ENCODE measurements at places on chromosomes 5 and 9.

GRCh38 chr5:154923441-154924430 is 14.3 kb downstream of the GEMIN5 start:
- DNase-seq: no peak

GRCh38 chr5:758698-759053 is 25.9 kb downstream of the ZDHHC11B start:
- peak; percentile 61 for DNase-seq

- DNase-seq: no peak
These were observed 33.6 kb downstream of the ERMP1 start for GRCh38 chr9:5799314-5799713.

DNA sequence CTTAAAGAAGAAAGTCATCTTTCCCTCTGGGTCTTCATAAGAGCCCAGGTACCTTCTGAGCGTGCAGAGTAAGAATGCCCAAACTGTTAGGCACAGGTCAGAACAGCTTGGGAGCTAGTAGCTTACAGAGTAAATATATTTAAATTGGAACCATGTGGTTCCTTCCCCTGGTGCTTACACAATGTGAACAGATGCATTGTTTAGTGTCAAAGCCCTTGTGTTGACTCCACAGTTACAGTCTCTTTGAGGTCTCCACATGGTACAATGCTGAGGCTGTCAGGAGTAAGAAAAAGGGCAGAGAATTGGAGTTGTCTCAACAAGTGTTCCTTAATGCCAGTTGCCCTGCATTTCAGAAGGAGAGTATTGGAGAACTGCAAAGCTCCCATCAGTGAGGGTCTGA is 188.5 kb downstream of the PAPPA start:
- DNase-seq: no peak

DNA sequence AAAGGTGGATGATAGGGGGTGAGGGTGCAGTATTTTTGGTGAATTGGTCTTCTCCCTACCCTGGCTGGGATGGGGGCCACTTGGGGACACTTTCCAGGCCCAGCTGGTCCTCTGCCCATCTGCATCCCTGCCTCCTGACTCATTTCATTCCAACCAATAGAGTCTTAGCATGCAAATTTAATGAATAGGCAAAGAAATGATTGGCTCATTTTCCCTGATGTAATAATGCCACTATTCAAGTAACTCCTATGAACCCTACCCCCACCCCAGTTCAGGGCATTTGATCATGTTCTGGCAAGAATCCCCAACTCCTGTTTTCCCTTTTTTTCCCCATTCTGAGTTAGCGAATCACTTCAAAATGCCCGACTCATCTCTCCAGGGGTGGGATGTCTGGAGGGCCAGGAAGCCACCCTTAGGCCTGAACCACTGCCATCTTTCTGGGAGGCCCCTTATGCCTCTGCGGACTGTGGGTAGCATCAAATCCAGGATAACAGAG is 56.7 kb downstream of the PCDH1 start:
- no peak for DNase-seq

- DNase-seq: no peak
These were observed 565.2 kb downstream of the CDK5RAP2 start for GRCh38 chr9:120014796-120015195.

DNA sequence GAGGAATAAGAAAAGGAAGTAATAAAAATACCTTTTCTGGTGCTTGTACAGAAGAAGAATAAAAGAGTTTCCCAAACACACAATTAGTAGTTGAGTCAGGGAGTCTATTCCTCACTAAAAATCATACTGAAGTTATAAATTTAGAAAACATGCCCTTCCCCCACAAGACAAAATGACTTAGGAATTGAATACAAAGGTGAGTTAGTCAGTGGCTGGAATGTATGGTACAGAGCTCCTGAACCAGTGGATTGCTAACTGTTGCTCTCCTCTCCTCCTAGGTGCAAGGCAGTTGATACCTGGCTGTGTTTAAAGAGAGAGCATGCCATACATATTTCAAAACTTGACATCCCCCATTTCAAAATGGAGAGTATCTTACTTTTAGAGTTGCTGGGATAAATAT is 1.9 kb downstream of the GDA start:
- DNase-seq: no peak

DNA sequence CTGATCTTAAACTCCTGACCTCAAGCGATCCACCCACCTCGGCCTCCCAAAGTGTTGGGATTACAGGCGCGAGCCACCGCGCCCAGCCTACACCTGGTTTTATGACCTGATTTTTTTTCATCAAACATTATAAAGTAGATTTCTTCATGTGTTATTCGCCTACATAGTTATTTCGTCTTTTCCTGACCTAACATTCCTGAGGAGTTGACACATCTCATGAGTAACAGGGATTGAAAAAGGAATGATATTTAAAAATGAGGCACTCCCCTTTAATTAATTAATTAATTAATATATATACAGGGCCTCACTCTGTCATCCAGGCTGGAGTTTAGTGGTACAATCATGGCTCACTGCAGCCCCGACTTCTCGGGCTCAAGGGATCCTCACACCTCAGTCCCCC is 20.2 kb upstream of the MTMR12 start:
- DNase-seq: no peak

GRCh38 chr5:59768152-59769040 is 125.1 kb downstream of the PDE4D start:
- DNase-seq: peak; percentile 81

DNA sequence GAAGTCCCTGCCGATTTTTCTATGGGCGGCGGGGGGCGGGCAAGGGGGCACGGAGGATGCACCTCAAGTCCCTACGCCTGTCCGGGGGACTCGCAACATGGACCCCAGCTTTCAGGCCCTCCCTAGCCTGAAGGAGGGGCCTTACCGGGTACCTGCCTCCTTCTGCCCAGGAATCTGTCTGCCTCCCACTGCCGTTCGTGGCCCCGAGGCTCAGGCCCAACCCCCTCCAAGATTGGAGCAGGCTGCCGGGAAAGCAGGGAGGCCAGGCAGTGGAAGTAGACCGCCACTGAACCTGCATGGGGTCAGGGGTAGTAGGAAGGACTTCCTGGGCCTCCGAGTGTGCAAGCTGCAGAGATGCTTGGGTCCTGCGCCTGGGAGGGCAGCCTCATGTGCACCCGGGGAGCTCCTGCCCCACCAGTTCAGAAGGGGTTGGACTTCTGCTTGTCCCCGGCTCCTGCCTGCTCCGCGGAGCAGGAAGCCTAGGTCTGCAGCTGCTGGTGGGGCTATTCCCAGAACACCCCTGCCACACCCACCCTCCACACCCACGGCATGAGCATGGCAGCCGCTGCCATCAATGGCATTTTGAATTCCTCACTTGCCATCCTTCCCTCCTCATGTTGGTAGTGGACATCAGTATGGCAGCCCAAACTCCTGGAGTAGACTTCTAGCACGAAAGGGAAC is 1312.7 kb upstream of the ACO1 start:
- DNase-seq: peak; percentile 42

DNA sequence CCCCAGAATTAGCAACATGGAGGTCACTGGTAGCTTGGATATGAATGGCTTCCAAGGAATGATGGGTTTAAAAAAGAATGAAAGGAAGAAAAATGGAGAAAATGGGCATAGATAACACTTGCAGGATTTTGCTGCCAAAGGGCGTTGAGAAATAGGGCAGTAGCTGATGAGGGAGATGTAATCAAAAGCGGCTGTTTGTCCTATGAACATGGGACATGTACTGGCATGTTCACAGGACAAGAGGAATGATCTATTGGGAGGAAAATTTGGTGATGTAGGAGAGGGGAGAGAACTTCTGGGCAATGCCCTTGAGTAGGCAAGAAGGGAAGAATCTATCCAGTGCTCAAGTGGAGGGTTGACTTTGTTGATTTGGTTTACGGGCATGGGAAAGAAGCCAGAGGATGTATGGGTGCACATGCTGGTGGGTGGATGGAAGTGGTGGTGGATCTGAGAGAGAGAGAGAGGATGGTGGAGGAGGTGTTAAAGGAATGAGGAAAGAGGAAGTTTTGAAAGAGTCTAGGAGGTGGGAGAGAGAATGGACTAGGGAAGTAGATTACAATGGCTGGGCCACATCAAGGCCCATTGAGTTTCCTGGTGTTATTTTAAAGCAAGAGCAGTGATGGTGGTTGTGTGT is 115.1 kb upstream of the MVB12B start:
- DNase-seq: no peak

GRCh38 chr9:137455359-137455991 is 3.7 kb downstream of the NSMF start:
- peak; percentile 61 for DNase-seq

- DNase-seq: no peak
These were observed 175.7 kb downstream of the ARHGEF28 start for GRCh38 chr5:73801686-73802085.

- DNase-seq: no peak
These were observed 118.8 kb downstream of the RASGRF2 start for GRCh38 chr5:81078930-81079329.

DNA sequence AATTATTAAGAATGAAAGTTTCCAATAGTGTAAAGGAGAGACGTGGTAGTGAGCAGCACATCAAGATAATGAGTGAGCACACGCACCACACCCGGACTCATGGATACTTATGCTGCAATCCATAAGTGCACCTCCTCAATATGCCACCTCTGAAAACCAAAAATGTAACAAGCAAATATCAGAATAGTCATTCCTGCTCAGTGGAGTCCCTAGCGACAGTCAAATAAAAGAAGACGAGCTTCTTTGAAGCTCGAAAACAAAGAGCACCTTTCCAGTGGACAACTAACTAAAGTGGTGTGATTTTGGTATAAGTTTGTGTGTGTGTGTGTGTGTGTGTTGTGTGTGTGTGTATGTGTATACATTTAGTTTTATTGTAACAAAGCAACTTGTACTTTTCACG is 241.3 kb downstream of the DEPDC1B start:
- no peak for DNase-seq

- no peak for DNase-seq
These were observed 44.8 kb downstream of the EHMT1 start for GRCh38 chr9:137663584-137663983.

GRCh38 chr5:125408448-125409233 is 662.2 kb upstream of the ZNF608 start:
- DNase-seq: peak; percentile 81

GRCh38 chr9:32339424-32339823 is 45.0 kb upstream of the ACO1 start:
- no peak for DNase-seq

- no peak for DNase-seq
These were observed 57.1 kb upstream of the NMUR2 start for GRCh38 chr5:152462021-152462721.

DNA sequence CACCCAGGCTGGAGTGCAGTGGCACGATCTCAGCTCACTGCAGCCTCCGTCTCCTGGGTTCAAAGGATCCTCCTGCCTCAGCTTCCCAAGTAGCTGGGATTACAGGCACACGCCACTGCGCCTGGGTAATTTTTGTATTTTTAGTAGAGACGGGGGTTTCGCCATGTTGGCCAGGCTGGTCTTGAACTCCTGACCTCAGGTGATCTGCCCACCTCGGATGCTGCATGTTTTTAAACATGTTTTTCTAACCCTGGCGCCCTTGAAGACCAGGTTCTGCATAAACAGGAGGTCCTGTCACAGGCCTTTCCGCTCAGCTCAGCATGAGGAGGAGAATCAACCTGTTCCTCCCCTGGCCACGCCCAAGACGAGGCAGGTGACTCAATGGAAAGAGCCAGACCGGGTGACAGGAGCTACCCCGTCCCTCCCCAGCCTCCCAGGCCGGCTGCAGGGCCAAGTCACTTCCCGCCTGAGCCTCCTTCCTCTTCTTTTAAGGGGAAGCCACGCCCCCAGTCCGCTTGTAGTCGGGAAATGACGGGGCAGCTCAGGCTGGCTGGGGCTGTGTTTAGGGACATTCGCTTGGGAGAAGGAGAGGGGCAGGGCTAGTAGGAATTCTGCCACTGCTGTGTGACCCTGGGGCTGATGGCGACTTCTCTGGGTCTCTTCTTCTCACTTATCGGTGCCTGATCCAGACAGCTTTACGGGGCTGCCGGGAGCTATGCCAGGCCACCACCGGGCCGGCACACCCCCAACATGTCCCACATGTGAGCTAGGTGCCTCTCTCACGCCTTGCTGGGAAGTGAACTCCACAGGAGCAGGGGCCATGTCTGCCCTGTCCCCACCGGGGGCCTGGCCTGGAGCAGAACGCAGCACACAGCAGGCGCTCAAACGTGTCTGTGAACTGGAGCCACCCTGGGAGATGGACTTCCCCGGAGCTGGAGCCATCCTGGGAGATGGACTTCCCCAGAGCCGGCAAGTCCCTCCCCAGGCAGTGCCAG is 6.1 kb downstream of the NOTCH1 start:
- DNase-seq: no peak

DNA sequence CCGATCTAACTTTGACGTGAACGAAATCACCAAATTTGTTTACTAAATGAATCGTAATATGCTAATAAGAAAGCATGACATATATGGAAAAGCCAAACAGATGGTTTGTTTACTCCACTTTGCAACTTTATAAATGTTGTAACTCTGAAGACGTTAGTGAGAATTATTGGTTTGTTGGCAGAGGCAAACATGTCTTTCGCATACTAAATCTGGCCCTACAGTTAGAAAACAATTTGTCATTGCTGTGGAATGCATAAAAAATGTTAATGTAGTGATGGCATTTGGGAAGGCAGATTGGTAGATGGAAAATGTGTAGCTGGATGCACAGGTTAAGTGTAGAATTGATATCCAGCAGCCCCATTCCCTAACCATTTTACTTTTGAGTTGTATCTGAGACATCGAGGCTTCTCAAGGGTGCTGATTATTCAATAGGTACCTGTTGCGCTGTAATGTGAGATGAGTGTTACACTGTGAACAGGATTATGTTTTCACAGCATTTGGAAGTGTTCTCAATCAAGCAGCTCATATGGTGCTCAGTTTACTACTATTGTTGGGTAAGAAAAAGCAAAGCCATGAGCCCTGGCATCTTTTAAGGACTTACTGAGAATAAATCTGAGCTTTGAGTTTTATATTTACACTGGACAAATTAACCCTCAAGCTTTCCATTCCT is 444.8 kb downstream of the BNC2 start:
- DNase-seq: no peak

GRCh38 chr9:135555203-135555602 is 6.4 kb upstream of the PAEP start:
- no peak for DNase-seq

GRCh38 chr5:59007460-59008063 is 424.7 kb downstream of the RAB3C start:
- no peak for DNase-seq

DNA sequence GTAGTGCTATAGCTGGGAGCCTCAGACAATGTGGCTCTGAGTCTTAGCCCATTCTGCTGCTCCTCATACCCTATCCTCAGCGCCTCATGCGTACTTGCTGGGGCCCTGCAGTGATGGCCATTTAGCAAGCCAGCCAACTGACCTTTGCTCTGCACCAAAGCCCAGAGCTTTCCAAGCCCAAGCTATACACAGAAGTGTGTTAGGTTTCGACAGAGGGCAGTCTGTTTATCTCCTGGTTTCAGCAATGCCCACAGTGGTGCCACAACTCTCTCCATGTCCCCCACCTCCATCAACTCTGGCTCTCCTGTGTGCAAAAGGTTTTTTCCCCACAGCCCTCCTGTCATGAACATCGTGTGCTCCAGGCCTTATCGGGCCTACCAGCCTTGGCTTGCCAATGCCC is 16.9 kb downstream of the GNG10 start:
- DNase-seq: no peak

Measured in RWPE2 (cell line).